Effector CD4-positive, alpha-beta T cell (primary cell): ENCODE measurements at places on chromosomes 12 and 14.

DNA sequence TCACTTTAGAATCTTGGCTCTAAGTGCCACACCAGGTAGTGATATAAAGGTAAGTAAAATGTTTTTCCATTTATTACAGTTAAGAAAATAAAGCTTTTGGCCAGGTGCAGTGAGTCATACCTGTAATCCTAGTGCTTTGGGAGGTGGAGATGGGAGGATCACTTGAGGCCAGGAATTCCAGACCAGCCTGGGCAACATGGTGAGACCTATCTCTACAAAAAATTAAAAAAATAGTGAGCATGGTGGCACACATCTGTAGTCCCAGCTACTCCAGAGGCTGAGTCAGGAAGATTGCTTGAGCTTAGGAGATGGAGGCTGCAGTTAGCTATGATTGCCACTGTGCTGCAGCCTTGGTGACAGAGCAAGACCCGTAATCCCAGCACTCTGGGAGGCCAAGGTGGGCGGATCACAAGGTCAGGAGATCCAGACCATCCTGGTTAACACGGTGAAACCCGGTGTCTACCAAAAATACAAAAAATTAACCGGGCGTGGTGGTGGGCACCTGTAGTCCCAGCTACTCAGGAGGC is 5.0 kb downstream of the FANCM start:
- DNase-seq = no peak

GRCh38 chr12:26595806-26596205 is 237.2 kb downstream of the ITPR2 start:
- DNase-seq = no peak

GRCh38 chr12:13242936-13243335 is 46.4 kb downstream of the EMP1 start:
- DNase-seq = no peak

DNA sequence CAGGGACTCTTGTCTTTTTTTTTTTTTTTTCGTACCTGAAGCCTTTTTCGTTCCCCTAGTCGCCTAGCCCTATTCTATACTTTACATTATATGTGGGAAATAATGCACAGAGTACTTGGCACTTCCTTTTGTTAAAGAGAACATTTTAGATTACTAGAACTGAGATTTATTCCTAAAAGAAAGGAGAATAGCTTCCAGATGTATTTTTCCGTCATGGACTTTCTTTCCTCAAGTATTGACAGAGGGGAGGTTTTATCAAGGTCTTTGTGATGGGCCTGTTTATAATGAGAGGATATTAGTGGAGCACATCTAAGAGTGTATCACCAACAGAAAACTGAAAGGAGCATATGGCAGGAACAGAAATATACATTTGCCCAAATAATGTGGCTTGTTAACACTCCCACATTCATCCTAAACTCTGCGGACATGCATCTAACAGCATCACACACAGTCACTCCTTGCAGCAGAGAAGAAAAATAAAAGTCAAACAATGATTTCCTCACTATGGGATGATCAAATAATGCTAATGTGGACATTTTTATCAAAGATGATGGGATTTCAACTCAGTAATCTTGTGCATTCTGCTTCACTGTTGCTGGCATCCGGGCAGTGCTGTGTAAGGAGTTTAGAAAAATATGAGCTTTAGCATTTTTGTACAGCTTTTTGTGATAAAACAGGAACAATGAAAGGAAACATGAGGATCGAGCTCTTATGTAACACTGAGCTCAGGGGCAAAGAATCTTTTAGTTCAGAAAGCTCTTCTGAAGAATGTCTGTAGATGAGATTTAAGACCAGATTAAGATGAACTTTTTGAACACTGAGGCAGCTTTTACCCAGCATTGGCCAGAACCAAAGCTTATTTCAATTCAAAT is 183.1 kb downstream of the EGLN3 start:
- no peak for DNase-seq

GRCh38 chr14:31405599-31406232 is 14.6 kb downstream of the HEATR5A start:
- no peak for DNase-seq
